Fibroblast of lung (primary cell): ENCODE measurements at places on chromosomes 6 and 20. TPM values are rescaled to one million over a fixed set of nuclear protein-coding genes. Genes with fewer than 3 reads are reported as not detected.

The NKX2-4 gene
- not detected in 2 replicates for total RNA-seq

The FUT9 gene
- total RNA-seq = not detected in 2 replicates

The KCNK15 gene
- 1.8 and 4.1 TPM in 2 replicates for total RNA-seq

The FKBP1C gene
- total RNA-seq = 0.26 and 0.99 TPM in 2 replicates

The CYP24A1 gene
- total RNA-seq = 0.26 TPM in 1 of 2 replicates, not detected in the other

The MAPK13 gene
- total RNA-seq = 5.4 and 7.6 TPM in 2 replicates

The TSHZ2 gene
- 2.6 and 5.4 TPM in 2 replicates for total RNA-seq

The SNRNP48 gene
- total RNA-seq = 8.3 and 10.0 TPM in 2 replicates

The GSTA3 gene
- not detected in 2 replicates for total RNA-seq

The HLA-DRA gene
- 0.17 and 1.0 TPM in 2 replicates for total RNA-seq

The HLA-G gene
- not detected in 2 replicates for total RNA-seq

The TAF4 gene
- 2.8 and 3.0 TPM in 2 replicates for total RNA-seq

The SYNDIG1 gene
- 0.17 and 0.51 TPM in 2 replicates for total RNA-seq
